ENCODE measurements at places on chromosomes 13 and 19.

DNA sequence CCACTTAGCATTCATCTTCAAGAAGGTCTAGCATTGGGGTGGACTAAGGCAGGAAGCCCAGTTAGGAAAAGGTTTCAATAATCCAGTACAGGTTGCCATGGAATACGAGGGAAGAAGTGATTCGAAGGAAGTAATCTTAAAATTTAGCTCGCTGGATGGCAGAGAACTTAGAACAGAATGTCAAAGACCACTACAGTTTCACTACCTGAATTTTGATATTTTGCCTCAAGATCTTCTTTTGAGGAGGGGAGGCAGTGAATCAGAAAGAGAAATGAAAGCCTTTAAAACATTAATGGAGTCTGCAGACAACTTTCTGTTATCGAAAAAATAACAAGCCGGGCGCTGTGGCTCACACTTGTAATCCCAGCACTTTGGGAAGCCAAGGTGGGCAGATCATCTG lies 7.0 kb upstream of the RAB8A start:
- DNase-seq, result no peak

- no peak for DNase-seq
Measured at GRCh38 chr13:33610438-33611120, 207.4 kb upstream of the RFC3 start.

GRCh38 chr13:52003541-52003940 lies 7.7 kb downstream of the ATP7B start:
- no peak for DNase-seq

- DNase-seq, result no peak
Measured at GRCh38 chr13:69468624-69469023, 639.0 kb upstream of the ATXN8OS start.
